Psoas muscle (tissue), 8 donors: ENCODE measurements at places on chromosomes 11 and 22.

DNA sequence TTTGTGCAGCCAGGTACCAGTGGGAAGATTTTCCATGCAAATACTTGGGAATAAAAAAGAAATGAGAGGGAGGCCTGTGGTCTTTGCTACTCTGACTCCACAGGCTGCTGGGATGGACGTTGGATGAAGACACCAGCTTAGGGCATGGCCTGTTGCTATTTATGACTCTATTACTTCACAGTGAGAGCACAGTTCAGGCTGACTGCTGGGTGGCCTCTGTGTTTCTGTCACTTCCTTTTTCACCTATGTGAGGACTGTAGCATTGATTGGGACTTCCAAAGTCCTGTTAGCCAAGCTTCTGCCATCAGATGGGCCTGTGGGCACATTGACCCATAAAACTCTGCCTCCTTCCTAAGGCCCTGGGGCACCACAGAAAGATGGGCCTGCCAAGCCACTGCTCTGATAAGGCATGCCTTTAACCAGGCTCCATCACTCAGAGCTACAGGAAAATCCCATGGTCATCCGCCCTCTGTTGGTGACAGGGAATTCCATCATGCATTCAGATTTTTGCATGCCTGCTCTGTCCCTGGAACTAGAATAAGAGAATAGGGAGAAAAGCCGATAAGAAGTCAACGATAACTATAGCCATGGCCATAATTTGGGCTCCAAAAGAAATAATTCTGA lies 64.6 kb downstream of the KCNJ1 start:
- no peak for DNase-seq

GRCh38 chr11:102204174-102204573 lies 93.9 kb downstream of the YAP1 start:
- DNase-seq: no peak

- DNase-seq: no peak
These were observed 338.3 kb downstream of the TBC1D22A start for GRCh38 chr22:47100646-47101200.

DNA sequence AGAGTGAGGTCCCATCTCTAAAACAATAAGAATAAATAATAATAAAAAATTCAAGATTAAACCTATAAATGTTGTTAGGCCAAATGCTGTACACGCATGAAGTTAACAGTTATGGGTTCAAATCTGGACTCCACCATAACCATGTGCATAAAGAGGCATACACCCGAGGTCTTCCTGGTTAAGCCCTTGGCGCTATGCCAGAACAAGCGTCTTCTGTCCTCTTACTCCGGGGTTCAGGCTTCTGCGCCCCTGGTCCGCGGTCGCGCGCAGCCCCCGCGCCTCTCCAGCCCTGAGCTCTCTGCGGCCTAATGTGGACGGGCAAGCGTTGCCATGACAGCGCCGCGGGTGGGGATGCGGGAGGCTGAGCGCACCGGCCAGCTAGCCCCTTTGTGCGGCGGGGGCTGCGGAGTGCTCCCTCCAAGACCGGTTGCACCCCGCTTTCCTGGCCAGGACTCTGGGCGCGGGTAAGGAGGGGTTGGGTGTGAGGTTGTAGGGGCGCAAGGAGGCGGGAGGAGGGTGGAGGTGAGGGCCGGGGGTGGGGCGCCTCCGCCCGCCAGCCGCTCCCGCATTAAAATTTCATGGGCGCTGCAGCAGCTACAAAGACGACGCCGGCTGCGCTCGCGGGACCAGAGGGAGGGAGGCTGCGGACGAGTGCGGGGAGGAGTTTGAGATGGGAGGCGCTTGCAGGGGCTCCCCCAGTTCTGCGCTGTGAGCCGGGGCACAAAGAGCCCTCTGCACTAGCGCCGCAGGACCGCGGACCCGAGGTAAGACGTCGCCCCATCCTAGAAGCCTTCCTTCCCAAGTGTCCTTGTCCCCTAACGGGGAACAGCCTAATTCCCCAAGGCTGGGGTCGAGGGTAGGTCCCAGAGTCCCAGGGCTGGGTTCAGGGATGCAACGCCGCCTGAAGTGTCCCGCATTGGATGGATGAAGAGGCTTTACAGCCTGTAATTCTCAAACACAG lies at the start of gene MIAT:
Gene MIAT, plus strand, starts transcription at position 698 of the 961 bp plus-strand sequence.
- DNase-seq: no peak

DNA sequence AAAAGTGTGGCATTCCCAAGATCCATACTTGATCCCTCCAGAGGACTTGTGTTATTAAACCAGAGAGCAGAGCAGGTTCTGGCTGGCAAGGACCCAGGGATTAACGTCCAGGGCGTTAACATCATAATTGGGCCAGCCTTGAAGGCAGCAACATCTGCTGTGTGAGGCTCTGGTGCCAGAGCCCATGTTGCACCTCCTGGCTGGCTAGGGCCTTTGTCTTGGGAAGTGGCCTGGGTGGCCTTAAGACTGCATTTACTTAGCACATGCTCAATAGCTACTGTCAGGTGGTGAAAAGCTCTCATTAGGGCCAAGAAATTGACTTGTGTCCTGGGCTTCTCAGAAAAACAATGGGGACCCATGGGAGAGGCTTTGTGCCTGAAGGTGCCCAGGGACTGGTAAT lies 66.6 kb downstream of the CACNG2 start:
- DNase-seq: no peak

GRCh38 chr11:32358729-32359128 lies 76.6 kb downstream of the WT1 start:
- DNase-seq: no peak

GRCh38 chr11:128361451-128362020 lies 225.8 kb downstream of the ETS1 start:
- DNase-seq: no peak

- no peak for DNase-seq
These were observed 366.4 kb downstream of the CASP12 start for GRCh38 chr11:104531894-104532293.

GRCh38 chr22:37279331-37280181 lies 2.8 kb upstream of the CYTH4 start:
- no peak for DNase-seq

GRCh38 chr22:25941365-25941960 lies 199.5 kb downstream of the MYO18B start:
- DNase-seq: no peak

DNA sequence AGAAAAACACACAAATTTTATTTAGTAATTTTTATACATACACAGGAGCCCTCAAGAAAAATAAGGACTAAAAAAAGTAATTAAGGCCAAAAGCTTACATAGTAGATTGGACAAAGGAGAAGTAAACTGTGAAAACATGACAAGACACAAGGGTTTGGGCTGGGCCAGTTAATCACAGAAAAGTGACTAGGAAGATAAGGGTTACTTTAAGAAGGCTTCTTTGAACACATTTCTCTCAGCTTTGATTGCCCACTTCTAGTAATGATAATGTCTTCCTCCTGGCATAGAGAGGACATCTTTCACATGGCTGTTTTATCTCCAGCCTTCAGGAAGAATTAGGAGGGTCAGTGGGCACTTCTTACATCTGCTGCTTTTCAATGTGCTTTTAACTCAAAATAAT lies 3.4 kb downstream of the RNF141 start:
- DNase-seq: no peak

DNA sequence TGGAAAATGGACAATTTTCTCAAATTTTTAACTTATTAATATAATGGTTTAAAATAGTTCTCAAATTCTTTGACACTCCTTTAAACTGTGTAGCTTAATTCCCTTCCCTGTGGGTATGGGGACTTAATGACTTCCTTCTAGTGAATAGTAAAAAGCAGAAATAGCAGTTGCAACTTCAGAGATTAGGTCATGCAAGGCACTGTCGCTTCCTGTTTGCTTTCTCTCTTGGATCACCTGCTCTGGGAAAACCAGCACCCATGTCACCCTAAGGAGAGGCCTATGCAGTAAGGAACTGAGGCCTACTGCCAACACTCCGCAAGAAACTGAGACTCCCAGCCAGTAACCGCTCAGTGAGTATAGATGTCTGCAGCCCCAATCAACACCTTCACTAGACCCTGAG lies 5.5 kb upstream of the PANX3 start:
- no peak for DNase-seq

- no peak for DNase-seq
These were observed 31.6 kb upstream of the CADM1 start for GRCh38 chr11:115535781-115536180.

DNA sequence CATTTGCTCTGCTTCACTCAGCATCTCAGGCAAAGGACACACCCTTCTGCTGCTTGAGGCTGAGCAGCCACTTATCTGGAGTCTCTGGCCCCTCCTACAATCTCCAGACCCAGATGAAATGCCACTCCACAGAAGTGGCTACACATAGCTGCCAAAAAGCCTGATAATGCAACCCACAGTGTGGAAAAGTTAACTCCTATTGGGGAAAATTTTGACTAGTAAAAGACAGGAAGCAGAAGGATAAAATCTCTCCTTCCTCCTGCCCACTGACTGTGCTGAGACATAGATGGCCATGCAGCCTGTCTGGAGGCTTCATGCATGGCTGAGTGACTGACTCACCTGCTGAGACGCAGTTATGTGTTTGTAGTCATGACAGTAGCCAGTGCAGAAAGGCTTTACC lies 92.3 kb upstream of the TEAD1 start:
- no peak for DNase-seq

DNA sequence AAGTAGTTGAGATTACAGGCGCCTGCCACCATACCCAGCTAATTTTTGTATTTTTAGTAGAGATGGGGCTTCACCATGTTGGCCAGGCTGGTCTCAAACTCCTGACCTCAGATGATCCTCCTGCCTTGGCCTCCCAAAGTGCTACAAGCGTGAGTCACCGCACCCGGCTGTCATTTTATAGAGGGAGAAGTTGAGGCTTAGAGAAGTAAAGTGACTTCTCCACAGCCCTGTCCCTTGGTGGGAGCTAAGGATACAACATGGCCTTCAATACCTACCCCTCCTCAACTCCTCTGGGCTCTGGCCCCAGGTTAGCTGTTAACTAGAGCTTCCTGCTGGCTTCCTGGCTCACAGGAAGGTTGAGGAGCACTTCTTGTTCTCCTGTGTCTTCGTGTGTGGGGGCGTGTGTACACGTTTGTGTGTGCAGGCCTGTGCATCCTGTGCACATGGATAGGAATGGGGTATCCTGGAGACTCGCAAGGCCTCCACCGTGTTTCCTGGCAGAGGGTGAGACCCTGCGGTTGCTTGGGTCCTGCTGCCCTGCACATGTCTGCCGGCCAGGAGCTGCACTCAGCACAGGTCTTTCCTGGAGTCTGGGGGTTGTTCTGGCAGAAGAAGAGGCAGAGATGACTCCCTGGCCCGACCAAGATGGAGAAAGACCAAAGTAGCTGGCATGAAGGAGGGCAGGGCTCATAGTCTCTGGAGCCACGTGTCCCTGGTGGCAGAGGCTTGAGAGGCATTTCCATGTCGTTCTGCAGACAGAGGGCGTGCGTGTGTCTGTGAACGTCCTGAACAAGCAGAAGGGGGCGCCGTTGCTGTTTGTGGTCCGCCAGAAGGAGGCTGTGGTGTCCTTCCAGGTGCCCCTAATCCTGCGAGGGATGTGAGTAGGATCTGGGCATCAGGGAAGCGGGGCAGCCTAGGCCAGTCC lies 2.4 kb downstream of the SIDT2 start:
- DNase-seq: peak; percentile 86

- no peak for DNase-seq
These were observed 16.4 kb downstream of the SLC1A2 start for GRCh38 chr11:35402751-35403660.

DNA sequence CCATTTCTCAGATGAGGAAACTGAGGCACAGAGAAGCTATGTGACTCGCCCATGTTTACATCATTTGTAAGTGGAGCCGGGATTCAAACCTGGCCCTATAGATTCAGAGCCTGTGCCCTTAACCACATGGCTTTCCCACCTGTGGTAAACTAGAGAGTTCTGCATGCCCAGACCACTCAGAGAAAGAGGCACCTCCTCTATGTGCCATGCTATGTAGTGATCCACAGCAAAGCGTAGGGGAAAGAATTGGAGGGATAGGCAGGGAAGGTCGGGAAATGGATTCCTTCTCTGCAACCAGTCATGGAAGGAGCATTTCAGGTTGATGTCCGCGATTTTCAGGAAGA lies 15.4 kb upstream of the POU2AF2 start:
- no peak for DNase-seq

- no peak for DNase-seq
These were observed 9.7 kb downstream of the LIF start for GRCh38 chr22:30236875-30237274.

GRCh38 chr22:35276019-35276418 lies 18.7 kb downstream of the HMGXB4 start:
- no peak for DNase-seq

GRCh38 chr22:32661296-32661695 lies 140.2 kb upstream of the TIMP3 start:
- peak; percentile 73 for DNase-seq

- DNase-seq: no peak
These were observed 12.7 kb upstream of the TMA7B start for GRCh38 chr22:39947220-39948216.

DNA sequence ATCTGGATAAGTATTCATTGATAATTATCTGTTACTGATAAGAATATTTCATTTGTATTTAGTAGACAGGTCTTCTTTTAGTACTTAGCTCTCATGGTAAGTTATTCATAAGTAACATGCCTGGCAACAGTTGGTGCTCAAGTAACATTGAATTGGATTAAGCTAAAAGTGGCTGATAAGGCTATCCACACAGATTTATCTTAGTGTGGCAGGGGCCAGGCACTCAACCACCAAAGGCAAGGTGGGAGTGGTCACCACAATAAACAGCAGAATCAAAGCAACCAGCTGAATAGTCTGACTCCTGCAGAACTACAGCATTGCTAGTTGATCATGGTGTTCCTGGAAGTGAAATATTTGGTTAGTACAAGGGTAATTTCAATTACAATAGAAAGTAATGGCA lies 33.0 kb upstream of the NARS2 start:
- no peak for DNase-seq
